ENCODE measurements at places on chromosomes 7 and 10.
A peak's percentile ranks its signal among the peaks of the same experiment; 100 is the strongest.

- no peak for DNase-seq
These were observed 1338.7 kb downstream of the REEP3 start for GRCh38 chr10:64859911-64860310.

DNA sequence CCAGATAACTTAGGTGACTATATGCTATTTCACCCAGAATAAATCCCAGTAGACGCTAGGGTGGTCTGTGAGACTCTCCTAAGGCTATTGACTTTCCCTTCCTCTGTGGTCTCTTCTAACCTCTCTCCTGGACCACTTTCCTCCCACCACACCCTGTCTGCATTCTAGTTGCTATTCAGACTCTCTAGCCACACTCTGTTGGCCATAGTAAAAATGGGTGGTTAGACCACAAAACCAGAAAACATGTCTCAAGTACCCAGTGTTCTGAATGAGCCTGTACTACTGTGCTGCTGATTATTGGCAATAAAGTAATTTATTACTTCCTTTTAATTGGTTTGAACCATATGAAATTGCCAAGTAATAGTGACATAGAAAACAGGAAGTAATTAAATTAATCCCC lies 240.8 kb downstream of the KIF20B start:
- DNase-seq: no peak

GRCh38 chr10:22701132-22701826 lies 13.1 kb downstream of the PIP4K2A start:
- no peak for DNase-seq

GRCh38 chr7:54969208-54969967 lies 49.4 kb upstream of the EGFR start:
- DNase-seq: no peak

DNA sequence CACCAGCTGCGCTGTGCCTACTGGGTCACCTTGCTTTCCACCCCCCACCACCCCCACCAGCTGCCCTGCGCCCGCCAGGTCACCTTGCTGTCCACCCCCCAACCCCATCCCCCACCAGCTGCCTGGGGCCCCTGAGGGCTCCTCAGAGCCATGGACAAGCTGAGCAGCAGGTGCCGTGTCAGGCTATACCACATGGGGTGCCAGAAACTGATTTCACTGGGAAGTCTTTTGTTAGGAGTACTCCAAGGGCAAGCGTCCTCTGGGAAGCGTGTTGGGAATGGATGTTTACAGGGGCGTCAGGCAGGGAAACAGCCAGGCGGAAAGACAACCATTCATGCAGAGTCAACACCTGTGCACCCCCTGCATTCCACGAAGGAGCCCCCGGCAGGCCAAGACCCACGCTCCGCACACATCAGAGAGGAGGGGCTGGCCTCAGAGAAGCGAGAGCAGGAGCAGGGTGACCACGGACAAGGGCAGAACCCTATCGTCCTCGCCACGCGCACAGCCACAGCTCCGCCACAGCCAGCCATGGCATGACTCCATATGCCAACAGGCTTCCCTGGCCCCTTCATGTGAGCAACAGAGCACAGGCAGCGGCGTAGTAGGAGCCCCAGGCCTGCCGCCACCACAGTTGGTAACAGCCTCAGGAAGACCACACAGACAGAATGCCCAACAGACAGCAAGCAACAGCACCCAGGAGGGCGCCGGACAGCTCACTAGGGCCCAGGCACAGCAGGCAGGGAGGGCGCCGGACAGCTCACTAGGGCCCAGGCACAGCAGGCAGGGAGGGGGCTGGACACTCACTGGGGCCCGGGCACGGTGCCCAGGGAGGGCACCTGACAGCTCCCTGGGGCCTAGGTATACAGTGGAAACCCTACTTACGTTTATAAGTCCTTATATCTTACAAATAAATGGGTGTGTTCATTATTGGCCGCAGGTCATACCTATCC lies 180.8 kb downstream of the MAD1L1 start:
- DNase-seq: no peak

DNA sequence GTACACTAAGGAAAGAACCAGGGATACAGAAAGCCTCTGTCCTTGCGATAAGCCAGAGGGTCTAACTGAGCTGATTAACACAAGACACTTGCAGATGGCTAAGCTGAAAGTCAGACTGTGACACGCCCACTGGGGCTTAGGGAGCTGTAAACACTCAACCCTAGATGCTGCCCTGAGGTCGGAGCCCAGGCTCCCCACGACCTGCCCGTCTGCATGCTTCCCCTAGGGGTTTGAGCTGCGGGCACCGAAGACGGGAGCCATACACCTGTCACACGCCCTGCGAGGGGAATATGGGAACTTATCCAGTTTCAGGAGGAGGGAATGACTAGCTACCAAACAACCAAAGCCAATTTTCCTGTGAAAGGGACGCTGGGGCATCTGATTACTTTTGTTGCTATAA lies 96.0 kb downstream of the HTR5A start:
- no peak for DNase-seq

DNA sequence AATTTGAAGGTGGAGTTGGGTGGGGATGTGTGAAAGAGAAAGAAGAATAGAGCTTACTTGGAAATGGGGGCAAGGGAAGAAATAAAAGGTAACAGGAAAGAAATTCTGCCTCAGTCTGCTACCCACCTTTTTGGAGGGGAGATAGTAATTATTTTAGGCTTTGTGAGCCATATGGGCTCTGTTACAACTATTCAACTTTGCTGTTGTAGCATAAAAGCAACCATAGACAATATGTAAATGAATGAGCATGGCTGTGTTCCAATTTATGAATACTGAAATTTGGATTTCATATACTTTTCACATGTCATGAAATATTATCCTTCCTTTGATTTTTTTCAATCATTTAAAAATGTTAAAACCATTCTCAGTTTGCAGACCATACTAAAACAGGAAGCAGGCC lies 176.9 kb downstream of the HPSE2 start:
- DNase-seq: no peak

- DNase-seq: no peak
These were observed 7.5 kb downstream of the CALML3 start for GRCh38 chr10:5532307-5532605.

DNA sequence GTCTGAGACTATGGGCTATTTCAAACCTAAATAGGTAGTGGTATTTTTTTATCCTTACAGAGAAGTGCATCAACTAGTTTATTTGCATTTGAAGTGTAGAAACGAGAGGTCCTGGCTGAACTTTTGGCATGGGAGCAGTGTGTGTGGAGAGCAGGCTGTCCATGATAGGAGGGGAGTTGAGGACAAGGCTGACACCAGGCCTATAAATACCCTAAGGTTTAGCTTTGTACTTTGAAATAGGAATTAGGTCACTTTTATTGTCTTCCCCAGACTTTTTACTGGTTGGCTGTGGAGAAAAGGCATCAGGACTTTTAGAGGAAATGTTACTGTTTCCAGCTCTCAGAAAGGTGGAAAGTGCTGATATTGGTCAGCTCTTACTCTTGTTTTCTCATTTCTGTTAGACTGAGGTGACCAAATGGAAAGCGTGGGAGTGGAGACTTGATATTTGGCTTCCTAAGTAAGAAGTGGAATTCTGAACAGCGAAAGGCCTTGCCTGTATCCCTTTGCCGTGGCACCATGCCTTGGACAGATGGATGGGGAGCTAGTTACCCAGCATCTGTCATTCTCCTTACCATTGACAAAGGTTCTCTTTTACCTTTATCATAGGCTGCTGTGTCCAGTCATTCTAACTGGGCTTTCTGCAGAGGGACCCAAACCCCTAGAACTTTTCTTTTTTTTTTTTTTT lies 46.0 kb downstream of the GBF1 start:
- DNase-seq: no peak

DNA sequence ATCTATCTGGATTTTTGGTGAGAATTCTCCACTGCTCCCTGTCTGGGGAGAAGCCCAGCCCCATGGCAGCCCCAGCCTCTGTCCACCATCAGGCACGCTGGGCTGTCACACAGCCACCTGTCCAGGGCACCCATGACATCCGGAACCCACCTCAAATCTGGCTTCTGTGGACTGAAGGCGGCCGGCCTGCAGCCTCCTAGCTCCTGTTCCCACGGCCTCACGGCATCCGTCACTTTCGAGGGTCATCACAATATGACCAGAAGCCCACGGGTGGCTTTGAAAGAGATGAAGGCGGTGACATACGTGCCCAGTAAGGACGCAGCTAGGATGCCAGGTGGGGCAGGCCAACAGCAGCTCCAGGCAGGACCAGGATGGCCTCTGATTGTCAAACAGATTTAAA lies 140.9 kb downstream of the PTPRN2 start:
- no peak for DNase-seq

DNA sequence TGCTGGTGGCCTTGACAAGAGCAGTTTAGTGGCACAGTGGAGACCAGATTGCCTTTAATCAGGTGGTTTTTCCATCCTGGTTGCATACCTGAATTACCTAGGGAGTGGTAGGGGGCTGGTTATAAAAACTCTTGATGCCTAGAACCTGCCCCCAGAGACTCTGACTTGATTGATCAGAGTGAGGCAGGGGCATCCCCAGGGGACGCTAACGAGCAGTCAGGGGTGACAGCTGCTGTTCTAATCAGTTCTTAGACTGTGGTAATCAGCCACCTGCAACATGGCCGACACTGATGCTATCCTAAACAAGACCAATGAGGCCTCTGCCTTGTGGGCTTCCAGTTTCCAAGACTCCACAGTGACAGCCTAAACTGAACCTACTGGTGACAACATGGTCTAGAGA lies 2.0 kb upstream of the OPALIN start:
- no peak for DNase-seq

DNA sequence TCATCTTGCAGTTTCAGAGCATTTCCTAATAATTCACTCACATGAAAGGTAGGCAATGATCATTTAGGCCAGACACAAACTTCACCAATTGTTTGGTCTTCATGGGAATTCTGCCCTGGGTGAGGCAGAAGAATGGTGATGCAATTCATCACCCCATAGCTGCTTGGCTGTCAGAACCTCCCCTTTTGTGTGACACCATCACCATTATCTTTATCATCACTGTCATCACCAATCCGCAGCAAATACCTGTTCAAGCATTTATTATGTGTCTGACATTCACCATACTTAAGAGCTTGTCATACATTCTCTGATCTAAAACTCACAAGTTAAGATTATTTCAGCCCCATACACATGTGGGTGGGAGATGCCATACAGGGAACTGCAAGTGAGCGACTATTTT lies 799.5 kb upstream of the LRRN3 start:
- no peak for DNase-seq

GRCh38 chr7:13872709-13873108 lies 116.8 kb downstream of the ETV1 start:
- no peak for DNase-seq

GRCh38 chr10:79101560-79102497 lies 33.1 kb downstream of the ZMIZ1 start:
- DNase-seq: no peak

GRCh38 chr7:131080754-131081153 lies 246.9 kb upstream of the MKLN1 start:
- no peak for DNase-seq

DNA sequence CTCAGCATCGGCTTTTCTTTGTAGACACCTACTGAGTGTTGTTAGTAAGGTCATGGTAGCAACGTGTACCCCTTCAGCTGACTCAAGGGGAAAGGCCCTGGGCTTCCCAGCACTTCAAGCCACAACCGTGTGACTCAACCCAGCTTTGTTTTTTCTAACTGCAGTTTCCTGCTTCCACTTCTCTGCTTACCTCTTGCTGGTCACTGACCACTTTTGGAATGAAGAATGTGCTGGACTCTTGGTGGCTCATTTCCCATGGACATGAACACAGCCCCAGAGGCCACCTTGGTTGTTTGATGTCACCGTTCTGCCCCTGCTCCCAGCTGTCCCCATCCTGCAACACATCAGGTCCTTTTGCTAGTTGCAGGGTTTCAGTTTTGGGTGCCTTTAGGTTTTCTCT lies 69.5 kb upstream of the ZNF438 start:
- DNase-seq: peak; percentile 25

- DNase-seq: no peak
These were observed 51.8 kb upstream of the FAM3C start for GRCh38 chr7:121447911-121448300.

DNA sequence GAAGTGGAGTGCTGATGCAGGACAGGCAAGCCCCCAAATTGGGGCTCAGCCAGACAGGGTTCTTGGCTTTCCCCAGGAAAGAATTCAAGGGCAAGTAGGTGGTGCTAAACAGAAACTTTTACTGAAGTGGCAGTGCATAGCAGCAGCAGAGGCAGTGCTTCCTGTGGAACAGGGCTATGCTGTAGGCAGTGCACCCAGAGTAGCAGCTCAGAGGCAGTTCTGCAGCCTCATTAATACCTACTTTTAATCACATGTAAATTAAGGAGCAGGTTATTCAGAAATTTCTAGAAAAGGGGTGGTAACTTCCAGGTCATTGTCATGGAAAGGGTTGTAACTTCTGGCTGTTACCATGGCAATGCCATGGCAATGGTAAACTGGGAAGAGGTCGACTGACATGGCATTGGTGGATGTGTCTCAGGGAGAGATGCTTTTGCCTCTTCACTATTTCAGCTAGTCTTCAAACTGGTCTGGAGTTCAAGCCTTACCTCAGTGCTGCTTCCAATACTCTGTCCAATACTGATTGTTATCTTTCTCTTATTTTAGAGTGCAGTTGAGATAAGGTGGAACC lies 29.2 kb downstream of the PRSS58 start:
- no peak for DNase-seq

GRCh38 chr7:56287429-56288138 lies 171.4 kb upstream of the NUPR2 start:
- DNase-seq: no peak
